ENCODE measurements at places on chromosomes 7 and 10.

- peak; percentile 38 for DNase-seq
These were observed at the start of gene NT5C3A for GRCh38 chr7:33062023-33062781. NT5C3A (minus strand) TSS chr7:33062776; CDS start chr7:33062705, 71 bp downstream.

GRCh38 chr10:99438890-99439289 is 8.5 kb upstream of the GOT1 start:
- DNase-seq = no peak

GRCh38 chr10:103855852-103856796 is 748 bp upstream of the SH3PXD2A start:
- no peak for DNase-seq

DNA sequence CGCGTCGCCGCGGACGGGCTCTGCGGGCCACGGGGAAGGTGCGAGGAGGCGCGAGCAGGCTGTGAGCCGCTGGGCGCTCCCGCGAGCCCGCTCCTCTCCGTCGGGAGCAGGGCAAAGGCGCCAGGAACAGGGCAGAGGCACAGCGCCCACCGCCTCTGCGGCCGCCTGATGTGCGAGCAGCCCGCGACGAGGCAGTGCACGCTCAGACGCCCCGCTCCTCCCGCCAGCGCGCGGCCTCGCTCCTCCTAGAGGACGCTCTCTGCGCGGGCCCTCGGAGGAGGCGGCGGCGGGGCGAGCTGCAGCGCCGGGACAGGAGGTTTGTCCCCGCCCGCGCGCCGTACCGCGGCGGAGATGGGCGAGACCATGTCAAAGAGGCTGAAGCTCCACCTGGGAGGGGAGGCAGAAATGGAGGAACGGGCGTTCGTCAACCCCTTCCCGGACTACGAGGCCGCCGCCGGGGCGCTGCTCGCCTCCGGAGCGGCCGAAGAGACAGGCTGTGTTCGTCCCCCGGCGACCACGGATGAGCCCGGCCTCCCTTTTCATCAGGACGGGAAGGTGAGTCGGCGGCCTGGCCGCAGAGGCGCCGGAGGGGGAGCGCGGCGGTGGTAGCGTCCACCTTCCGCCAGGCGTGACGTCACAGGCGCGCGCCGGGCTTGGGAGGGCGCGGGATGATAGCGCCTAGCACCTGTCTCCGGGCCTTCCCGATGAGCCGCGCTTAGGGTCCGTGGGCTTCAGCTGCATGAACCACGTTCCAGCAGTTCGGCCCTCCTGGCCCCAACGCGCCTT is 731 bp downstream of the LANCL2 start:
- peak; percentile 80 for DNase-seq

GRCh38 chr7:80151274-80151665 is 16.6 kb downstream of the GNAI1 start:
- no peak for DNase-seq

DNA sequence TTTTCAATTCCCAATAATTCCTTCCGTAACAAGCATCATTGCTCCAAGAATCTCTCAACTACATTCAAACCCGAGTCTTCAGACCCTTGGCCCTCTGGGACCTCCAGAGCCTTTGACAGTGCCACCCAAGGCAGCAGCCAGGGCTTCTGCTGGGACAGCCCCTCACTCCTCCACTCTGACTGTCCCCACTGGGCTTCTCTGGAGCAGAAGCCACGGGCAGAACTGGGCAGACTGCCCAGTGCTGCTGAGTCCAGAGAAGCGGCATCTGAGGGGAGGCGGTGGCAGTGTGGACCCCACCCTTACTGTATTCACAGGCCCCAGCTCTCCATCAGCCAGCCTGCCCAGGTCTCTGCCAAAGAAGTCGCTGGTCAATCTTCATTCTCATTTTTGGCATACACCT is 8.8 kb downstream of the CYREN start:
- no peak for DNase-seq

DNA sequence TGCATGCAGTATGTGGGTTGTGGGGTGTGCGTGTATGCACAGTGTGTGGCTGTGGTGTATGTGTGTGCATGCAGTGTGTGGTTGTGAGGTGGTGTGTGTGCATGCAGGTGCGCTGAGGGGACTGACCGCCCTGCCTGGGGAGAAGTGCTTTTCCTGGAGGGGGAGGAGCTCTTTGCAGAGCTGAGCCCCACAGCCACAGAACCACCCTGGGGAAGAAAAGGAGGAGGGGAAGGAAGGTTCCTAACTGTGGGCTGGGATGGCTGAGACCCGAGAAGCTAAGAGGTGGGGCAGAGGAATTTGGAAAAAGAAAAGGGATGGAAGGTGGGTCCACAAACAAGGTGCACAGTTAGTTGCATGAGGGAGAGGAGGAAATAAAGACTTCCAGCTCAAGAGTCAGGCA is at the start of gene TRPV5:
TSS of gene TRPV5 (minus strand) at position 123 of the 400 bp plus-strand sequence. CDS start 287 bp downstream, outside the sequence.
- DNase-seq = no peak

DNA sequence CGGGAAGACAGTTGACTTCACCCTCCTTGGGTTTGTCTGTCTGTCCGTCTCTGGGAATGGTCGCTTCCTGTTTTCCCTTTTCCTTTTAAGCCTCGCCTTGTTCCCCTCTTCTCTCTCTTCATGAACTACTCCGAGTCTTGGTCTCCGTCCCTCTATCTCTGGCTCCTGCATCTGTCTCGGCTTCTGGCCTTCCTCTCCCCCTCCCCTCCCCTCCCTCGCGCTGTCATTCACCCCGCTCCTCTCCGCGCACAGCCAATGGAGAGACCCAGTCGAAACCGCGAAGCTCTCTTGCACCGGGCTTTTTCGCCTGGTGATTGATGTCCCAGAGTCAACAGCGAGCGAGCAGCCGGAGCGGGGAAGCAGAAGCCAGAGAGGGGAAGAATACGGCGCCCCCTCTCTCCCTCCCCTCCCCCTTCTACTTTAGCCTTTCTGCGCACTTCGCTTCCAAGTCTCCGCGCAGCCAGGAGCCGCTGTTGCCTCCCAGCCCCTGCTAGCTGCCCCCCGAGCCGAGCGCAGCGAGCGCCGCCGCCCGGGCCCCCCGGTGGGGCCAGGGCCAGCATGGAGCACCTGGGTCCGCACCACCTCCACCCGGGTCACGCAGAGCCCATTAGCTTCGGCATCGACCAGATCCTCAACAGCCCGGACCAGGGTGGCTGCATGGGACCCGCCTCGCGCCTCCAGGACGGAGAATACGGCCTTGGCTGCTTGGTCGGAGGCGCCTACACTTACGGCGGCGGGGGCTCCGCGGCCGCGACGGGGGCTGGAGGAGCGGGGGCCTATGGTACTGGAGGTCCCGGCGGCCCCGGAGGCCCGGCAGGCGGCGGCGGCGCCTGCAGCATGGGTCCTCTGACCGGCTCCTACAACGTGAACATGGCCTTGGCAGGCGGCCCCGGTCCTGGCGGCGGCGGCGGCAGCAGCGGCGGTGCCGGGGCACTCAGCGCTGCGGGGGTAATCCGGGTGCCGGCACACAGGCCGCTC is at the start of gene TLX1:
TSS of gene TLX1 (plus strand) at position 317 of the 978 bp plus-strand sequence. CDS start at position 559, 242 bp downstream.
- DNase-seq = no peak

DNA sequence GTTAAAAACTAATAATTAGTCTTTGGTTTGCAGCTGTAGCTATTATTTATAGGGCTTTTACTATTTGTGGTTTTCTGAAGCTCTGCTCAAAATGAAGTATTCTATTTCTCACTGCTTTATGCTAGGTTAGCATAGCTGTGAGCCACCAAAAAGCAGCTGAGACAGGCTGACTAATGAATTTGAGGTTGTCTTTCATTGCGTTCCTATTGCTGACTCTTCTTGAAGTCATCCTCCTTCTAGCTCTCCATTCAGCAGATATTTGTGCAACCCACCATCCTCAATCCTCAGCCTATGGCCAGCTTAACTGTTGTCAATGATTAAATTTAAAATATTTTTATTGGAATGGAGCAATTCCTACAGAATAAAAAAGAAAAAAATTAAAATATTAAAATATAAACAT is 2.1 kb upstream of the RALA start:
- no peak for DNase-seq

DNA sequence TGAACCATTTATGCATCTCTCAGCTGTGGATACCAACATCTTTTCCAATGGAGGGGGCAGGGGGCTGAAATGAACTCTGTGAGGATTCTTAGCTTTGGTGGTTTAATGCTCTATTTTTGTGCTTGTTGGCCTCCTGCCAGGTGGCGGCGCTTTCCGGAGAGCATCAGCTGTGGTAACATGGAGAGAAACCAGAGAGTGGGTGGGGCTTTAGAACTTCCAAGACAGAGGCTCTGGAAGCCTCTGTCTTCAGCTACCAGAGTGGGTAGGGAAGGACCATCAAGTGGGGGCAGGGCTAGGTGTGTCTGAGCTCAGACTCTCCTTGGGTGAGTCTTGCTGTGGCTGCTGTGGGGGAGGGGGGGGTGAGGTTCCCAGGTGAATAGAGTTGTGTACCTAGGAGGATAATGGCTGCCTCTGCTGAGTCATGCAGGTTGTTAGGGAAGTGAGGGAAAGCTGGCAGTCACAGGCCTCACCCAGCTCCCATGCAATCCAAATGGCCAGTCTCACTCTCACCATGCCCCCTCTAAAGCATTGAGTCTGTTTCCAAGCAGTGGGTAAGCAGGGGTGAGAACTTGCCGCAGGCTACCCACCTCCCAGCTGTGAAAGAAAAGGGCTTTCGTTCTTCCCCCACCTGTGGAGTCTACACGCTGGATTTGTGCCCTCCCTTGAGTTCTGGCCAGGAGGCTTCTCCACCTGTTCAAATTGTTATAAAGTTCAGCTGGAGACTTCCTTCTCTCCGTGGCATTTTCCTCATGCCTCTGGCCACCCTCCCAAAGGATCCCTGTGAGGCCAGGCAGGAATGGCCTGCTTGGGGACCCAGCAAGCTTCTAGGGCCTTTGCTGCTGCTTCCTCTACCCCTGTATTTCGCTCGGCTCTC is 527.0 kb downstream of the NEBL start:
- DNase-seq = no peak

GRCh38 chr10:11017000-11017569 is 587 bp upstream of the CELF2 start:
- DNase-seq = no peak
